ENCODE measurements at places on chromosomes 5 and 9.

DNA sequence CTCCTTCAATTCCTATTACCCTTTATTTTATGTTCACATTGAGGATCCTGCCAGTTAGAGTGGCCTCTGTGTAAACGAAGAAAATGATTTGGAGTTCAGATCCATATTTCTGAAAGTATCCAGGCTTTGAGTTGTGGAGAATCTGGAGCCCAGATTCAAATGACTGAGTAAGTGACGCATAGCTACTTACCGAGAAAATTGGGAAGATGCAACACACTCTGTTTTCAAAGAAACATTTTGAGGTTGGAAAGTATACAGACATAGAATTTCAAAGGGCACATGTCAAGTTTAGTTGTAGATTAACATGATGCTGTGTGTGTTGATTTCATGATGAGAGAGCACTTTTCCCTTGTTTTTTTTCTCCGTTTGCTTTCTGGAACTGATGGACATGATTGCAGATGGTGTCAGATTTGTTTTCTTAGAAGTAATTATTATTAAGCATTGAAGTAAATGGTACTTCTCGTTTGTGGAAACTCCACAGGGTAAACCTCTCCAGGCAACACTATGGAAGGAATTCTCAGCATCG, 148.1 kb downstream of the KDM4C start:
- DNase-seq, result no peak

DNA sequence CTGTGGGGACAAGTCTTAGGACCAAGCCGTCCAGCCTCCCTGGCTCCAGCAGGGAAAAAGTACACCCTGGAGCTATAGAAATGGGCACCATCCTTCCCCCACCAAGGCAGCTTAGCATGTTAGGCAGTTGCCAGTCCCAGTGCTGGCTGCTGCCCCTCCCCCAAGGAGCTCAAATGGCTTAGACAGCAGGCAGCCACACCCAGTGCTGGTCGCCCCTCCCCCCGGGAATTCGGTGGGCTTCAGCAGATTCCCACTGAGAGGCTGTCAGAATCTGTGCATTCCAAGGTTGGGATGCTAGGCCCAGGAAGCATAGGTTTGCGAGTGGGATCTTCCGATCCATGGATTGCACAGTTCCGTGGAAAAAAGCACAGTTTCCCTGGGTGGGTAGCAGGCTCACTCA, 105.2 kb upstream of the ITGA1 start:
- DNase-seq, result peak; percentile 78

- peak; percentile 89 for DNase-seq
Observed at GRCh38 chr5:95822542-95823181, at the start of gene GLRX. TSS of gene GLRX (minus strand) at chr5:95822726. CDS start at chr5:95822662, 64 bp downstream.

- DNase-seq, result no peak
Observed at GRCh38 chr9:123484130-123484529, 128.1 kb downstream of the CRB2 start.

DNA sequence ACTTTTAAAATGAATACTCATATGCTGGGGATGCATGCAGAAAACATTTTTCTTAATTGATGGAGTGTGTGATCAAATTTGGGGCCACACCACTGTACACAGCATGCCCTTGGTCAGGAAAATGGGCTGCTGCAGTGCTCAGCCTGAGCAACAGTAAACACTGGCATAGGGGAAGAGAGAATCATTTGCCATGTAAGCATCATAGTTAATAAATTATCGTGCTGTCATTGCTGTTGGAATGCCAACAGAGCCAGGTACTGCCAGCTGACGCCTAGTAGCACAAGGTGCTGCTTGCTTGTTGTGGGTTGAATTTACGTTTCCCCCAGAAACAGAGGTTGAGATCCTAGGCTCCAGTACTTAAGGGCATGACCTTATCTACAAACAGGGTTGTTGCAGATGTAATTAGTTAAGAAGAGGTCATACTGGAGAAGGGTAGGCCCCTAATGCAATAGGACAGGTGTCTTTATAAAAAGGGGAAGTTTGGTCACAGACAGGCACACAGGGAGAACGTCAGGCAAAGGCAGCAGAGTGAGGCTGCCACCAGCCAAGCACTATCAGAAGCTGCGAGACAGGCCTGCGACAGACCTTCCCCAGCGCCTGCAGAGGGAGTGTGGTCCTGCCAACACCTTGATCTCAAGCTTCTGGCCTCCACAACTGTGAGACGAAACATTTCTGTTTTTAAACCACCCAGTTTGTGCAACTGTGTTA, 25.3 kb downstream of the DAP start:
- no peak for DNase-seq

DNA sequence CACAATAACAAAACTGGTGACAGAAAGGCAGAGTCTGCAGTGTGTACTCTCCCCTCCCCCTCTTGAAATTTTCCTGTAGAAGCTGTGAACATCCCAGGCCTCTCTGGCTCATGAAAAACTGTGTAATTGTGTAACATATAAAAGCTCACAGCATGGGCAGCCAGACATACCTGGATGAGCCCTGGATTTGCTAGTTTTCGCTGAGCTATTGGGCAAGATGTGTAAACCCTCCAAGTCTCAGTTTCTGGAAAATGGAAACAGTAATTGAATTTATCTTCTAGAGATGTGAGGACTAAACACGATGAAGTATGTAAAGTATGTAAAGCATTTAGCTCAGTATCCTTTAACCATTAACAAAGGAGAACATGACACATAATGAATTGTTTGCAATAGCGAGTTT, 143.2 kb upstream of the ANKH start:
- DNase-seq, result no peak

- DNase-seq, result no peak
Observed at GRCh38 chr5:34625246-34625645, 30.9 kb upstream of the RAI14 start.

DNA sequence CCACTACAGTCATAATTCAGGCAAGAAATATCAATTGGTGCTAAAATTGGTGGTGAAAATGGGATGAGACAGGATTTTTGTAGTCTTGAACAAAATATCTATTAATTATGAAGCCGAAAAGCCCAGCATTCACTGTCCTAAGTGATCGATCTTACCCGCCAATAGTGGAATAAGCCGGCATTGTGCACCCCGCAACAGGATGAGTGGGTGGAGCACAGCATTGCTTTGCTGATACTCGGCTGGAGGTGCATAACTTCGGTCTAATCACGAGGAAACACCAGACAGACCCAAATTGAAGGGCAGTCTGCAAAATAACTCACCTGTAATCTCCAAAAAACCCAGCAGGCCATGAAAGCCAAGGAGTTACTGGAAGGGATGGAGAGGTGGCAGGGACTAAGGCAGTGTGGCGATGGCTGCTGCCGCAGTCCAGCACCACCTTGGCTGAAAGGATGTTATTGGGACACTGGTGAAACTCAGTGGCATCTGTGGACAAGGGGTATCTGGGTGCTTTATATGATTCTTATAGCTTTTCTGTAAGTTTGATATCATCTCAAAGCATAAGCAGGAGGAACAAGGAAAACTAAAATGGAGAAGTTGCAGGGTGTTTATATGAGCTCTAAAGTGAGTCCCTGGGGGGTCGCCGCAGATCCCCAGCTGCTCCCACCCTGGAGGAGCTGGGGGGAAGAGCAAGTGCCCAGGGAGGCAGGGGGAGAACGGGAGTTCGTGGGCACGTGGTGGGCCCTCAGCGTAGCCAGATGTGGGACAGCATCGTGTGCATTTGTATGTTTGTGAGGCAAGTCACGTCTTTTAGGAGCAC, 45.2 kb downstream of the AHRR start:
- peak; percentile 22 for DNase-seq

DNA sequence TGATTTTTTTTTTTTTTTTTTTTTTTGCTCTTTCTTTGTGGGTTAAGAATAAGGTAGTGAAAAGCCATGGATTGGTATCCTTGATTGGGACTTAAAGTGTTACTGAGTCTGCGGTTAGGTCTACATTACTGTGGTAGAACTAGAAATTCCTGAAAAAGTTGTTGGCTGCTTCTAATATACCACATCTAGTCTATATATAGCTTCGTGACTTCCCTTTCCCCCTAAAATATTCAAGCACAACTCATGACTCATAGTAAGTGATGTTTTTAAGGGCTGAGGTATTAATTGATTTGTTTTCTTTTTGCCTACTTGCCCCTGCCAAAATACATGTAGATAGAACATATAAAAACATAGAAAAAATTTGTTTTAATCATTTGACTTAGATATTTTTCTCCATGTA, 247.6 kb downstream of the TMEM232 start:
- DNase-seq, result no peak

DNA sequence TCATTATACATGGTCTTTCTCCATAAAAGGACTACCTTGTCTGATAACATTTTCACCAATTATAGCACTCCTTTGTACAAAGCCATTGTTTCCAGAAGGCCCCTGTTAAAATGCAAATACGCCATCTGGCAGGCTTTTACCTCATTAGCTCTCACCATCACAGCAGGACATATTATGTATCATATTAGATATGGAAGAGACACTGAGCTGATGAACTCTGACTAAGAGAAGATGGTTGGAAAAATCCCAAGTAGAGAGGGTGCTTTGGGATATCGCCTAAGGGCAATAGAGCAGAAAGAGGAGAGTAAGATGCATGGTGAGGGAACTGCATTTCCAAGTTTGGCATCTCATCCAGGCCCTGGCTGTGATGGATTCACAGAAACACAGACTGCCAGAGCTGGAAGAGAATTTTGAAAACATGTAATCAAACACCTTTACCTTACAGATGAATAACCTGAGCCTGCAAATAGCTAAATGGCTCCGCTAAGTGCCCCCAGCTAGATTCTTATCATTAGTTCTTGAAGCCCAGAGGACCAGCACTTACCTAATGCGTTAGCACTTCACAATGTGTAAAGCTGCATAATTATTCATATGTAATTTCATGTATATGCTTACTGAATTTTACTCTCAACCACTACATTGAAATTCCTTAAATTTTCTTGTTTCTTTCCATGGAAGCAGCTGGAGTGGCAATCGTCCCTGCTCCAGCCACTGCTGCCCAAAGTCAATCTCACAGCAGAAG, 393.6 kb upstream of the IZUMO3 start:
- DNase-seq, result peak; percentile 46

- no peak for DNase-seq
Observed at GRCh38 chr9:127794001-127794791, 8.4 kb downstream of the CDK9 start.

GRCh38 chr5:24235946-24236345, 408.8 kb downstream of the CDH10 start:
- DNase-seq, result no peak

- peak; percentile 25 for DNase-seq
Observed at GRCh38 chr9:694403-695154, 146.9 kb upstream of the DMRT1 start.

- no peak for DNase-seq
Observed at GRCh38 chr5:2175842-2176404, 293.2 kb upstream of the IRX4 start.

GRCh38 chr9:4583001-4583400, 79.1 kb upstream of the PLPP6 start:
- DNase-seq, result no peak

DNA sequence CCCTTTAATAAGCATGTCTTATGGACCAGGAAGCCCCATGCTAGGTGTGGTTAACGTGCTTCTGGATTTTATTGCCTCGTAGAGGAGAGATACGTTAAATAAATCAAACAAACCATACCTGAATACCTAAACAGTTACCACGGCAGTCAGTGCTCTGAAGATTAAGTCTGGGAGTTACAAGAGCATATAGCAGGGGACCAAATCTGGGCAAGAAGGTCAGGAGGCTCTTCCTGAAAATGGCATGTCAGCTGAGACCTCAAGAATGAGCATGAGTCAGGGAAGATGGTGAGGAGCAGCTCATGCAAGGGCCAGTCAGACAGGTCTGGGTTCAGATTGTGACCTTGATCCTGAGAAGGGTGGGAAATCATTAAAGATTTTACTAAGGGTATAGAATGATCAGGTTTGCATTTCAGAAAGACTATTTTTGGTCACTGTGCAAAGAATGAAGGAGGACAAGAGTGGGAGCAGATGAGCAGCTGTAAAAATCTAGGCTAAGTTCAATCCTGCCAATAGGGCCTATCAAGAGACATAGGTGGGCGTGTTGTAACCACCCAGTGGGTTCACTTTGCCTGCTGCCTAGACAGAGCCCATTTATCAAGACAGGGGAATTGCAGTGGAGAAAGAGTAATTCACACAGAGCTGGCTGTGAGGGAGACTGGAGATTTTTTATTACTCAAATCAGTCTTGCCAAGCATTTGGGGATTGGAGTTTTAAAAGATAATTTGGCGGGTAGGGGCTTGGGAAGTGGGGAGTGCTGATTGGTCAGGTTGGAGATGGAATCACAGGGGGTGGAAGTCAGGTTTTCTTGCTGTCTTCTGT, 4.8 kb upstream of the ZNF366 start:
- no peak for DNase-seq
